Activated CD4-positive, alpha-beta T cell treated with anti-CD3 and anti-CD28 coated beads, Interleukin-2, amount 50 U/mL, for 4 hours (primary cell): ENCODE measurements at places on chromosomes 7 and 10.

DNA sequence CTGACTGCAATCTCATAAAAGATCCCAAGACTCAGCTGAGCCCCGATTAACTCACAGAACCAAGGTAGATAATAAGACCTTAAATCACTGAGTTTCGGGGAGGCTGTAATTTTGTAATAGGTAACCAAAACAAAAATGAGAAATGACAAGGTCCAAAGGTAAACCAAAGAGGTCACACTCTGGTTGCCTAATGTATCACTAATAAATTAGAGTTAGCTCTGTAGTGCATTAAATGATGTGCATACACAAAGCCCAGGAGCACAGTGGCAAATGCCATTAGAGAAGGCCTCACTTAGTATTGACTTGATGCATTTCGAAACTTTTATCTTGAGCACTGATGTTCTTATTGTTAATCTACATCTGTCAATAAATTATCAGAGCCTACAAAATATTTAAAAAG, 237.7 kb upstream of the CCDC6 start:
- no peak for DNase-seq

DNA sequence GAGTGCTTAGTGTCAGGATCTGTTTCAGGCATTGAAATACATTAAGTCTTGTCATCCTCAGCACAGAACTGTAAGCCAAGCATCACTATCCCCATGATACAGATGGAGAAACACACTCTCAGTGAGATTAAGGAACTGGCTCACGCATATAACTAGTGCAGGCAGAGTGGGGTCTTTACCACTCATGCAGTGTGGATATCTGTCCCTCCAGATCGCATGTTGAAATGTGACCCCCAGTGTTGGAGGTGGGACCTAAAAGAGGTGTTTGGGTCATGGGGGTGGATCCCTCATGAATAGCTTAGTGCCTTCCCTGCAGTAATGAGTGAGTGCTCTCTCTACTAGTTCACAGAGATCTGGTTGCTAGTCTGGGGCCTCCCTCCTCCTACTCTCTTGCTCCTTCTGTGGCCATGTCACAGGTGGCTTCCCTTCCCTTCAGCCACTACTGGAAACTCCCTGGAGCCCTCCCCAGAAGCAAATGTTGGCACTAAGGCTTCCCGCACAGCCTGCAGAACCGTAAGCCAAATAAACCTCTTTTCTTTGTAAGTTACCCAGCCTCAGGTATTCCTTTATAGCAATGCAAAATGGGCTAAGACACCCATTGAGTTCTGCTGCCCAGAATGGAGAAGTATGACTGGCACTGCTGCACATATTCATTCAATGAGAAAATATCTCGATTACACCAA, 31.8 kb upstream of the MSMB start:
- no peak for DNase-seq

GRCh38 chr7:47552621-47553020, 29.3 kb downstream of the TNS3 start:
- DNase-seq = no peak

DNA sequence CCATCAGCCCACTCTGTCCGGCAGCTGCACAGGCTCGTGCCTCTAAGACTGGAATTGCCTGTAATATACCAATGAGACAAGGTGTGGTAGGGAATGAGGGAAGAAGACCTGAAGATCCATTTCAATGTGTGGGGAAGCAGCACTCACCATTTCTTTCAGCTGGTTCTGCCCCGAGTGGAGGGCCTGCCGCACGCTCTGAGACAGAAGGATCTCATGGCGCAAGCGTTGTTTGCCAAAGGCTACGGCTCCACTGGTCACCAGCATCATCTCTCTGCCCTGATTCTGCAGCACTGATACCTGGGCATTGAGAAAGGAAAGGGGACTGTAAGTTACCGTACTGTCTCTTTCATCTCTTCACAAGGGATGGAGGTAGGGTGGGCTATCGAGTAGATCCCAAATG, 19.4 kb downstream of the ALDH18A1 start:
- DNase-seq = no peak
